ENCODE measurements at places on chromosomes 7 and 10.

GRCh38 chr10:67794909-67795460 lies 43.0 kb downstream of the DNAJC12 start:
- no peak for DNase-seq

DNA sequence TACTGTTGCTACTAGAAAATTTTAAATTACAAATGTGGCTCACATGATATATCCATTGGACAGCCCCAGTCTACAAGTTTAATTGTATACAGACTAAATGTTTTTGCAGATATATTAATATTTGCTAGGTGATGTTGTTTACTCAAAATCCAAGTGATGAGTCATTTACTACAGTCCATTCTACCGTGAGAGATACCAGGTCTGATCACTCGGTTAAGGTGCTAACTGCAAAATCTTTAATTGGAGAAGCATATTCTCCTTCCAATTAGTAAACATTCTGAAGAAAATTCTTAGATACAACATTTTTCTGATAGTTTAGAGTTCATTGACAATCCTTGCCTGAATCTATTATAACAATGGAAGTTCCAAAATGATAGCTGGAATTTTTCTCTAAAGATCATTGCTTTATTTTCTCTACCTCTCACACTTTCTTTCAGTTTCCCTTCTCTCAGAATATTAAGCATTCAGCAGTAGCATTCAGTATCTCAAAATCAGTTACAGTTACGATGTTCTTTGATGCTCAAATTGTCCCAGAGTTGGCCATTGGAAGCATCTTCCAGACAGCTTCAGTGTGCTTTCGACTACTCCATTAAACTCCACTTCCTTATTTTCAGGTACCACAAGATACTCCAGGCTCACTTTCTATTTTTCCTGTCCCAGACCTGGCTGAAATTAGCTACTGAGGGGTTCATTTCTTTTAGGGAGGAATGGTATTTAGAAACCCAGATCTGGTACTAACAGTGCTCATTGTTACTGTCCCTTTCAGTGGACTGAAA lies 2.3 kb downstream of the ABCB1 start:
- DNase-seq, result no peak

DNA sequence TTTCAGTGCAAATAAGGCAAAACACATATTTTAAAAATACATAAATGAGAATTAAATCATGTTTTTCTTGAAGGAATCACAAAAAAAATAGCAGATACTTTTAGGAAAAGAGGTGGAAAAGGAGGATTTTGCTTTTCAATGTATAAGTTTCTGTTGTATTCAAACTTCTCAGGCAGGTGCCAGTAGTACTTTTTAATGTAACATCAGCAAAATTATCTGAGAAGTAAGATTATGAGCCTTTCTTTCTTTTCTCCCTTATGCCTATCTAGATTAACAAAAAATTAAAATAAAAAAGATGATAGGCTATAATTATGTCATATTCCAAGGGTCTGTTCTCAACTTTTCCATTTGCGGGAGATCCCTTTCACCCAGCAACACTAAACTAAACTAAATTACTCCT lies 2.6 kb downstream of the DRGX start:
- no peak for DNase-seq

DNA sequence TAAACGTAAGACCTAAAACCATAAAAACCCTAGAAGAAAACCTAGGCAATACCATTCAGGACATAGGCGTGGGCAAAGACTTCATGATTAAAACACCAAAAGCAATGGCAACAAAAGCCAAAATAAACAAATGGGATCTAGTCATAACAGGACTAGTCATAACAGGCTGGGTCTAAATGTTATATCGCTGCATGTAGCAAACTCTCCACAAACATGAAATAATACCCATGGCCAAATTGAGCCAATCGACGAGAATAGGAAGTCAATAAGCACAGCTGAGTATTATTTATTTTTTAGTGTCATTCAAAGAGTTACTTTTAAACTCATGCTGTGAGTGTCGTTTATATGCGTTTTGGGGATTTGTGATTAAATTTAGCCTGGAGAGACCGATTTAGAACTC lies 225.1 kb downstream of the TFEC start:
- DNase-seq, result no peak

DNA sequence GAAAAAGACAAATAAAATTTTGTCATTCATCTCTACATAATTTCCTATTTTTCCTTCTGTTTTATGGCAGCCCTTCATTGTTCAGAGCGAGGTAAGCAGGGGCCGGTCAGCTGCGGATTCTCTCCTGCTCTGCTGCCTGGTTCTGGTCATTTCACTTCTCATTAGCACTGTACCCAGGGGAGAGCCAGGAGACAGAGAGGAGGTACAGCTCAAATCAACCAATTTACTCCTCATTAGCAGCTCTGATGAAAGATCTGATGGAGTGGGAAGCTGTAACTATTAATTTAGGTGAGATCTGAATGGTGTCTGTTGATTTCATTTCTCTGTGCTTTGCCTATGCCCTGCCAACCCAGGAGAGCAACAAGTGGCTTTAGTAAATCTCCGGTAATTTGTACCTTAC lies 241.5 kb upstream of the PFKP start:
- DNase-seq, result no peak

DNA sequence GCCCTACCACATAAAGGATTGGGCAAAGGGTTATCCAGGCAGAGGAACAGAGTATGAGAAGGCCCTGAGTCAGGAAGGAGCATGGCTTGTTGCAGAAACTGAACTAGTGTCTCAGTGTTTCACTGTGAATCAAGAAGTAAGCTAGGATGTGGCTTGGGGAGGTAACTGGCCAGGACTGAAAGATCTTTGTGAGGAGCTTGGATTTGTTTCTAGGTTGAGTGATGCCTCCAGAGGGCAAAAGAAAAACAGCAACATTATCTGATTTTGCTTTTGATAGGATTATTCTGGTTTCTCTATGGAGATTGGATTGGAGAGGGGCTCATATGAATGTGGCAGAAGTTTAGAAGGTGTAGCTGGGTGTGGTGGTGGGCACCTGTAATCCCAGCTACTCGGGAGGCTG lies 137.9 kb upstream of the HDAC9 start:
- no peak for DNase-seq

DNA sequence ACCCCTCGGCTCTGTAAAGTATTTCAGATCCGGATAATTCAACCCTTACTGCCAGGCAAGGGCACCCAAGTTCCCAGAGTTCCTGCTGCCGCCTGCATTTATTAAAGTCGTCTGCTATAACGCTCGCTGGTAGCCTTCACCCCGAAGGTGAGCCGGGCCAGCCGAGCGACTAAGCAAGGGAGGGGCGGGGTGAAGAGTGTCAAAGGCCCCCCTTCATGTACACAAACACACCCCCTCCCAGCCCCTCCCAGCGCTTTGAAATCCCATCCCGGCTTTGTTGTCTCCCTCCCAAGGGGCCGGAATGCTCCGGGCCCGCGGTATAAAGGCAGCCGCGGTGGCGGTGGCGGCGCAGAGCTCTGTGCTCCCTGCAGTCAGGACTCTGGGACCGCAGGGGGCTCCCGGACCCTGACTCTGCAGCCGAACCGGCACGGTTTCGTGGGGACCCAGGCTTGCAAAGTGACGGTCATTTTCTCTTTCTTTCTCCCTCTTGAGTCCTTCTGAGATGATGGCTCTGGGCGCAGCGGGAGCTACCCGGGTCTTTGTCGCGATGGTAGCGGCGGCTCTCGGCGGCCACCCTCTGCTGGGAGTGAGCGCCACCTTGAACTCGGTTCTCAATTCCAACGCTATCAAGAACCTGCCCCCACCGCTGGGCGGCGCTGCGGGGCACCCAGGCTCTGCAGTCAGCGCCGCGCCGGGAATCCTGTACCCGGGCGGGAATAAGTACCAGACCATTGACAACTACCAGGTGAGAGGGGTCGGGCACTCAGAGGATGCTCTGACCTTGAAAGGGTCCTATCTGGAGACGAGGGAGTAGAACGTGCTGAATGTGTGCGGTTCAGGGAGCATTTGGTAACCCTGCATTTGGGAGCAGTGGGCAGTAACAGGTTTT lies at the start of gene DKK1:
Gene DKK1 (plus strand): TSS at position 349 of the 889 bp plus-strand sequence. CDS start 154 bp downstream, at position 503.
- no peak for DNase-seq

- no peak for DNase-seq
Measured at GRCh38 chr7:95429241-95429990, 5.4 kb downstream of the PON2 start.

DNA sequence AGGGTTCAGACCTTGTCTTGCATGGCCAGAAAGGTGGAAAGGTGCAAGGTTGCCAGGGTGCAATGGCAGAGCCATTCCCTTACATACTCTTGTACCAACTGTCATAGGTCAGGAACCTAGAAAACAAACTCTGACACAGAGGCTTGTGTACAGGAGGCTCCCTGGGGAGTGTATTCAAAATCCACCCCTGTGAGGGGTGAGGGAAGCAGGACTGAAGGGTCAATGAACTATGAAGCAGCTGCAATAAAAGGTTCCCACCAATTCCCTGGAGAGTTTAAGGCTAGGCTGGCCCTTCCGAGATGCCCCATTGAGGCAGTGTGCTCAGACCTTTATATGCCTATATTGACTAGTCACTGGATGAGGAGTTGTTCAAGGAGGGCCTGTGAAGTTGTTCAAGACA lies 13.9 kb upstream of the CUZD1 start:
- DNase-seq, result no peak

- peak; percentile 29 for DNase-seq
Measured at GRCh38 chr7:148398844-148399365, 191.7 kb upstream of the C7orf33 start.

DNA sequence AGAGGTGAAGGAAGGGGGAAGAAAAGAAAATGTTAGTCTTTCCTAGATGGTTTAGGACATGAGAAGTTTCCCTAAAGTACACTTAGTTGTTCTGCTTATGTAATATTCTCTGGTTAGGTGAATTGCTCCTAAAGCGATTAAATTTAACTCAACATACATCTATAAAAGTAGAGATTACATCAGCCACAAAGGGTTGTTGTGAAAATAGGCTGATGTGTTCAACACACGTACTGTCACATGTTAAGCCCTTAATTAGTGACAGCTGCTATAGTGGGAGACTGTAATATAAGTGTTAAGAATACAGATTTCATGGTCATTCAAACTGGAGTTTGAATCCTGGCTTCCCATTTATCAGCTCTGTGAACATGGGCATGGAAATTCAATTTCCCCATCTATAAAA lies 12.8 kb downstream of the HECTD2 start:
- no peak for DNase-seq

DNA sequence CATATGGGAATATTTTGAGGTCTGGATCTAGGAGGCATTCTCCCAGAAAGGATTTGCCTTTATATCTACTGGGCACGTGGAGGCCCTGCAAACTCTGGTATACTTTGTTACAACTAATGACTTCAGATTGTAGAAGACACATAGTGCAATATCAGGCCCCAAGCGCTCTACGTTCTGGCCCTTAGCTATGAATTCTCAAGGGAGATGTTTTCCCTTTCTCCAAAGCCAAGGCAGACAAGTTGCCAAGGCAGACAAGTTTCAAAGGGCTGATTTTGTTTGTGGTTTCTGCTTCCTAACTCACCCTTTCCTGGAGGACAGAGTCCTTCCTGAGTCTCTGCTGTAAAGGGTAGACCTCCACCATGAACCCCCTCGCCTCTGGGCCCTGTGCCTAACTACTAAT lies 99.4 kb upstream of the CTTNBP2 start:
- no peak for DNase-seq

- DNase-seq, result no peak
Measured at GRCh38 chr7:92044148-92044547, 90.1 kb downstream of the CYP51A1 start.

DNA sequence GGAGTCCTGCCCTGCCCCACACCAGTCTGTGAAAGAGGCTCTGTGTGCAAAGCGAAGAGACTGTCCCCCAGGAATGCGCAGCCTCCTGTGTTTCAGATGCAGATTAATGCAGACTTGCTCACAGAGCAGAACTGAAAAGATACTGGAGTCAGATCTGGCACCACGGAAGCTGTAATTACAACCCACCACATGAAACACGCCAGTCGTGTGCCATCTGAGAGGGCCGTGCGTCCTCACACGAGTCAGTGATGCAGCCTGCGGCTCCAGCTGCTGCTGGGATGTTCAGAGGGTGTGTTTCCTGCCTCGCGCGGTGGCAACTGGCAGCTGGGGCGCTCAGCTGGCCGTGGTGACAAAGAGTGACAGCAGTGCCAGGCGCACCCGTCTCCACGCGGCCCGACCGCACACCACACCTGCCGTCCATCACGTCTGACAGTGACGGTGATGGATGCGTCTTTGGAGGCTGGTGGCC lies 50.0 kb downstream of the NKX6-2 start:
- DNase-seq, result no peak

GRCh38 chr7:82131215-82131614 lies 312.4 kb downstream of the CACNA2D1 start:
- no peak for DNase-seq

DNA sequence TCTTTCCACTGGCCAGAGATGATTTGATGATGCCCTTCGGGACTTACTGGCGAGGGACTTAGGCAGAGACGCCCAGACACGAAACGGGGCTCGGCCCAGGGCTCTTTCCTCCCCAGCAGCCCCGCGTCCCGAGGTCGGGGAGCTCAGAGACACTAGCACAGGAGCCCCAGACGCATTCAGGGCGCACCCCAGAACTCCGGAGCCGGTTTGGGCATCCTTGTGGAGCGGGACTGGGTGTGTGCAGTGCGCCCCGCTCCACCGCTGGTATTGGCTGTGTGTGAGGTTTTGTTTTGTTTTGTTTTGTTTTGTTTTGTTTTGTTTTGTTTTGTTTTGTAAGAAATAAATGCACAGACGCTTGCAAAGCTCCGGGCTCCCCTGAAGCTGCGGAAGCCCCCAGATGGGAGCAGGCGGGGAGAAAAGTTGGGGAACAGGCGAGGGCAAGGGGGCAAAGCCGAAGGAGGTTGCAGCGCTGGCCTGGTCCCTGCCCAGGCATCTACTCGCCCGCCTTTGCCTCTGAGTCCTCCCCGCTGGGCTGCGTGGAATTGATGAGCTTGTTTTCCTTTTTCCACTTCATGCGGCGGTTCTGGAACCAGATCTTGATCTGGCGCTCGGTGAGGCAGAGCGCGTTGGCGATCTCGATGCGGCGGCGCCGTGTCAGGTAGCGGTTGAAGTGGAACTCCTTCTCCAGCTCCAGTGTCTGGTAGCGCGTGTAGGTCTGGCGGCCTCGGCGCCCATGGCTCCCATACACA lies 1.9 kb upstream of the HOXA5 start:
- DNase-seq, result no peak

GRCh38 chr7:75866489-75867389 lies 12.1 kb upstream of the RHBDD2 start:
- no peak for DNase-seq

DNA sequence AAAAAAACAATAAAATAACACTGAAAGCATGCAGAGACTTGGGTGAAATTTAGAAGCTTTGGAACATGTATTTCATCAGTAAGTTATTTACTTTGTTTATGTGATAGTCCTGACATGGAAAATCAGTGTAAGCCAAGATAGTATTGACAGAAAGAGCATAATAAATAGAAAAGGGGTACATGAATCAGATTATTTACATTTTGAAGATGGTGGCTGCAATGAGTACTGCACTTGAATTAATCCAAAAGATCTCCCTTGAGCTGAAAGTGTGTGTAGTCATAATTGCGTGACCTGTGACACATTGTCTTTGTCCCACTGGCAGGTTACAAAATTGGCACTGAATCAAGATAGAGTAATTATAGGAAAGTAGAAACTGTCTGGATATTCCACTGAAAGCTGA lies 562.9 kb downstream of the GFRA1 start:
- DNase-seq, result no peak

DNA sequence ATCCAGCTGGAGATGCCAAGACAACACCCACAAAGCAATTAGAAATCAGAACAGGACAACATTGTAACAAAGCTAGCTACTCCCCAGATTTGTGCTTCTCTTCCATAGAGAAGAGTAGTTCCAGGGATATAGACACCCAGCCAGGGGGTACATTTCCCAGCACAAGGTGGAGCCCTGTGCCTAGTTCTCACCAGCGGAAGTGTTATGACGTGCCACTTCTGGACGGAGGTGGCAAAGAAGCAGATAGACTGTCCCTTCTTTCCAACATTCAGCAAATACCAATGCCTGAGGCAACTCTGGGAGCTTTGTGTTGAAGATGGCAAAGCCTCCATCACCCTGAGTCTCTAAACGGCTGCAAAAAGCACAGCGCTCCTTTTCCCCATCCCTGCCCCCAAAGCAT lies 23.4 kb upstream of the GSAP start:
- DNase-seq, result no peak

Measured in esophagus muscularis mucosa (tissue), 4 donors.